Epithelial cell of prostate (primary cell): ENCODE measurements at places on chromosomes 5 and 9.

DNA sequence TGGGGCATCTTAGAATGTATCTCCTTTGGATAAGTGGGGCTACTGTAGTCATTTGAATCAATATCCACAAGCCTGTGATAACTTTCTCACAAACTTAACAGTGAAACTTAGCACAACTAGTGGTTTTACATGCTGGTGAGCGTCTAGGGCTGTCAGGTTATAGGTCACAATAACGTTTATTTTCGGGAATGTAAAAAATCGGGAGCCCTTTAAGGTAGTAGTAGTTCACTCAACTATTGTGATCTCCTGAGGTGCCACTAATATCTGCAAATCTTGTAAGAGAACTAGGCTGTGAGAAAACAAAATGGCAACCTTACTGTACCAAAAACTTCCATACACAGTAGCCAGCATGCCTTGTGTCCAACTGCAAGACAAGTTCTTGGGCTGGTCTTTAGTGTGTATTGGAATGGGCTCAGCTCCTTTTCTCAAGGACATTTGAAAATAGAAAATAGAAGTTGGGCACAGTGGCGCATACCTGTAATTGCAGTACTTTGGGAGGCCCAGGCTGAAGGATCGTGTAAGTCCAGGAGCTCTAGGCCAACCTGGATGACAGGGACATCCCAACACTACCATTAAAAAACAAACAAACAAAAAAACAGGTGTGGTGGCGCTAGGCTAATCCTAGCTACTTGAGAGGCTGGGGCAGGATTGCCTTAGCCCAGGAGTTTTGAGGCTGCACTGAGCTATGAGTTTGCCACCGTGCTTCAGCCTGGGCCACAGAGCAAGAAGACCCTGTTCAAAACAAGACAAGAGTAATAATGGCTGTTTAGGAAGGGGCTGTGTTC is 5.2 kb upstream of the PKN3 start:
- DNase-seq = no peak

- DNase-seq = no peak
Measured at GRCh38 chr5:151661968-151662732, 24.6 kb downstream of the SPARC start.

GRCh38 chr5:126094991-126095390 is 328.2 kb upstream of the GRAMD2B start:
- DNase-seq = no peak

DNA sequence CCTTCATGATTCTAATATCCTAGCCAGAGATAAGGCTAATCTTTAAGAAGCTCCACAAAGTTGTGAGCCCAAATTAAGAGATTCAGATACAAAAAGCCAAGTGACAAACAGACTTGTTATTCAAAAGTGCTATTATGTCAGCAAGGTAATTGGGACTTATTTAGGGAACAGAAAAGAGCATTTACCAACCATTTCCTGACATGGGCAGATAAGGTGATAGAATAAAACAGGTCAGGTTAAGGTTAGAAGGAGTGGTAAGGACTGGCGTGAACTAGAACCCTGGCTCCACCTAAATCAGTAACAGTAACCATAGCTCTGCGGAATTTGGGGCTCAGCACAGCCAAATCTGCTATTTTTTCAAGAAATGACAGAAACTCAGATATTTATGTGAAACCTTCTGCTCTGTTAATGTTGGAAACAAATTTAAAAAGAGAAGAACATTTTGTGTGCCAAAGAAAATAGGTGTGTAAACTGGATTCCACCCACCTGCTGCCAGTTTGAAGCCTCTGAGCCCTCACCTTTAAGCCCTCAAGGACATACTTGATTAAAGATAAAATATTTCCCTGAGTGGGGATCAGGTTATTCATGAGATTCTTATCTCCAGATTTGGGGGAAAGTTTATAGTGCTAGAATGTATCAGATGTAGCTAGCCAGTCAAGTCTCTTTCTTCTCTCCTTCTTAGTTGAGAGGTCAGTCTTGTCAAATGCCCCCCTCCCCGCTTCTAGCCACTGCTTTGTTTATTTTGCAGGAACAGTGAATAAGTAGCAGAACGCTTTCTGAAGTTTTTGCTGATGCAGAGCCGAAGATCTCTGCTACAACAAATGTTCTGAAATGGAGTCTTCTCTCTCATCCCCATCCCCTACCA is 10.2 kb upstream of the ERMP1 start:
- DNase-seq = no peak

GRCh38 chr9:101453776-101454570 is 18.4 kb upstream of the ALDOB start:
- DNase-seq = no peak

GRCh38 chr9:38313421-38313820 is 79.1 kb upstream of the ALDH1B1 start:
- no peak for DNase-seq

DNA sequence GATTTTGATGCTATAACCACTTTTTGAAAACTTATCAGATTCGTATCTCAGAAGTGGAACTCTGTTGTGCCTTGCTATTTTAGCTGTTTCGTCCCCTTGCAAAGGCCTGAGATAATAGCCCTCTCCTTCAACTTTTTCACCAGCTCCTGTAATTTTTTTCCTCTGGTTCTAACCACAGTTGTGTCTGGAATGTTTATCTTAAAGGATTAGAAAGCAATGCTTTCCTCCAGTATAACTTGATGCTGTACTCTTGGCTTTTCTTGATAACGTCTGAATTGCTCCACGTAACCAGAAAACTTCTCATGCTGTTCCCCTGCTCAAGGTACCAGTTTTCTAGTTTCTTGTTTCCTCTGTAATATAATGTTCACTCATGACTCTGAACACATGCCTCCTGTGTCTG is 209.4 kb downstream of the DTWD2 start:
- DNase-seq = no peak

- no peak for DNase-seq
Measured at GRCh38 chr5:128093368-128093767, 9.8 kb downstream of the SLC12A2 start.

GRCh38 chr9:83472764-83473163 is 65.4 kb downstream of the FRMD3 start:
- no peak for DNase-seq

- peak; percentile 87 for DNase-seq
Measured at GRCh38 chr9:90114641-90115425, 510.0 kb downstream of the GADD45G start.

- DNase-seq = no peak
Measured at GRCh38 chr9:112971415-112971814, 40.6 kb downstream of the ZNF883 start.

DNA sequence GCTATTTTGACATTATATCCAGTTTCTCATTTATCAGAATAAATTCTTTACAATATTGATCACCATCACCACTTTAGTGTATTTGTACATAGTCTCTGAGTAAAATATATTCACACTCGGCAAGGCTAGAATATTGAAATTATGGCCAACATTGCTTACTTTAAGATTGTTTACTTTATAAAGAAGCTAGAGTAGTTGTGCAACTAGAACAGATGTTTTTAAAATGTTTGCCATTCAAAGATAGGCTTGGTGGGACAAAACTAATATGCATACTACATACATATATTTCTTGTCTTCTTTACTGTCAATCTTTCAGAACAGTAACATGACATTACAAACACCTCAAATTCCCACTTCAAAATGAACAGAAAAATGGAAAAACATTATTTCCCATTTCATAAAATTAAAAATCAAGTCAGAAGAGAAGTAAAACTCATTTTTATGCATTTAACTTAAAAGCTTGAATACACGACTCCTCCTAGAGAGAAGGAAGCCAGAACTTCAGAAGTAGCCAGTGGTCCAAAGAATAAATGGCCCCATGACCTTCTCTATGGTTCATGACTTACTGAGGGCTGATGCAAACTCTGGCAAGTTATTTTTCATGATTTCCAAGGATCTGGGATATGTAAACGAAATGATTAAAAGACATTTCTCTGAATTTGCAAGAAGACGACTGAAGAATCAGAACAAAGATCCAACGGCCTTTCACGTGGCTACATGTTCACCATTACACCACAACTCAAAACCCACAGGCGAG is 14.1 kb downstream of the MTX3 start:
- no peak for DNase-seq

- no peak for DNase-seq
Measured at GRCh38 chr5:172768573-172769341, 2.2 kb downstream of the DUSP1 start.

- DNase-seq = no peak
Measured at GRCh38 chr5:95035891-95036685, 248.8 kb downstream of the MCTP1 start.

DNA sequence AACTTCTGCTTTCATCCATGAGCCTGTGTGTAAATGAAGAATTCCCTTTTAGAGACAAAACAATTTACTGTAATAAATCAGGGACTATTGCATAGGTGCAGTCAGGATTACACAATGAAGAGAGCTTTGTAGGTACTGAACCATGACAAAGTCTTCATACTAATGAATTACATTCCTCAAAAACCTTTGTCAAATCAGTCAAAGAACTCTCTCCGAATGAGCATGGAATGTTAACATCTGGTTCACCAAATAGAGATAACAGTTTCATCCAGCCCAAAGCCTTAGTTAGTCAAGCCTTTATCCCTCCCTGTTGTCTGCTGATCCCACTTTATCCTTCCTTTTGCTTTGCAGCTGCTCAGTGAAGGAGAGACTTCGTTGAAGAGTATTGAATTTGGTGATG is 62.9 kb upstream of the DMRTA1 start:
- no peak for DNase-seq

DNA sequence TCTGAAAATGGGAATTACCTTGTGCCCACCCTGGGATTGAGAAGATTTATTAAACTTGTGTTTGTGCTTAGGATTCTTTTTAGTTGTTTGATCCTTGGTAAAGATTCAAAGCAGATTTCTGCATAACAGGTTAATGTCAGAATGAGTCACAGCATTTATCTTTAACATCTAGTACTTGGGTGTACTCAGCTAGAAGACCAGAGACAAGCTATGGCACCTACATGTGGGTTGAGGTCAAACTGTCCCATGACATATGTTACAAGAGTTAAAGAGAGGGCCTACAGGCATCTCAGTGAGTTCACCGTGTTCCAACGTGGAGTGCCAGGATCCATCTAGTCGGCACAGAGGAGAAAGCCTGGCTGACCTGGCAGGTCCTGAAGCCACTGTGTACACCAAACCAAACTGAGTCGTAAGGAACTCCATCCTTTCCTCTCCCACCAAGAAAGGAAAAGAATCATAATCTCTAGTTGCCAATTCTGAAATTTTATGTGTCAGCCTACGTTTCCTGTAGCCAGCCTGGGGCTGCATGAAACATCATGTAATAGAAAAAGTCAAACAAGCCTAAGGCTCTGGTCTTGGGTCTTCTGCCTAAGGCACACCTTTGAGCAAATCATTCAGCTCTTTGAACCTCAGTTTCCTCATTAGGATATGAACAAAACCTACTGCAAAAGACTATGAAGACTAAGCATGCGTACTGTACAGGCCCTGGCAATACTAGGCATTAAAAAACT is 73.7 kb downstream of the RCL1 start:
- peak; percentile 18 for DNase-seq

DNA sequence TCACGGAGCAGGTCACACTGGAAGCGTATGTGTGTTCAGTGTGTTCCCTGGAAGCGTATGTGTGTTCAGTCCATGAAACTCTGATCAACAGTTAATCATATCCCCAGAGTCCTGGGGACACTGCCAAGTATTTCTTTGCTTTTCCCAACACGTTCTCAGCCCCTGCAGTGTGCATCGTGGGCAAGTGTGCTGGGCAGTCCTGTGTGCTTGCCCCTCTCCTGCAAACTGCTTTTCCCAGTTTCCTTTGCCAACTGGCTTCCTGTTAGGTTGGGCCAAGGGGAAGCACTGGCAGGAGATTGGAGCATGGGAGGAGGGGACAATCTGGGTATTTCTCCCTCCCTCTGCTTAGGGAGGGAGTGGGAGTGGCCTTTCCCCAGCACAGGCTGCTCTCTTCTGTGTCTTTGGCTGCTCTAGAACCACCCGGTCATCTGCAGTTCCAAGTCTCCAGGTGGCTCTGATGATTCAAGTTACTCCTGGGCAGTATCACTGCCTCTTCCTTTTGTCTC is 36.8 kb upstream of the NEK6 start:
- no peak for DNase-seq

- no peak for DNase-seq
Measured at GRCh38 chr5:145467446-145467845, 367.7 kb downstream of the PRELID2 start.

GRCh38 chr9:74783408-74783807 is 104.3 kb downstream of the TRPM6 start:
- DNase-seq = no peak
